ENCODE measurements at places on chromosomes 1 and 21.

- no peak for DNase-seq
Measured at GRCh38 chr1:37845786-37846185, 13.6 kb downstream of the MTF1 start.

DNA sequence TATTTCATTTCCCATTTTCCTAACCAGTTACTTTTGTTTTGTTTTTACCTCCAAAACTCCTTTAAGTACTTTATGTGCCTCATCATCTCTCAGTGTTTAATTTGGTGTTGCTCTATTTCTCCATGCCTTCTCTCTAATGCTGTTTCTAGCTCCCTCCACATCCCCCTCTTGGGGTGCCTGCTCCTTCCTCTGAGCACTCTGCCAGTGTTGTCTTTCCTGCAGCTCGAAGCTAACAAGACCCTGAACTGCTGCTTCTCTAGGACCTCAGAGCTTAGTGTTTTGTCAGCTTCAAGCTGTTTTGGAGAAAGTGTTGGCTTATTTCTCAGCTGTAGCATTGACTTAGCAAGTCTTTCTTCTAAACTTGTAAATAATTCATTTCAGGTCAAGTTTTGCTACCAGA is 290.6 kb downstream of the DPYD start:
- no peak for DNase-seq

DNA sequence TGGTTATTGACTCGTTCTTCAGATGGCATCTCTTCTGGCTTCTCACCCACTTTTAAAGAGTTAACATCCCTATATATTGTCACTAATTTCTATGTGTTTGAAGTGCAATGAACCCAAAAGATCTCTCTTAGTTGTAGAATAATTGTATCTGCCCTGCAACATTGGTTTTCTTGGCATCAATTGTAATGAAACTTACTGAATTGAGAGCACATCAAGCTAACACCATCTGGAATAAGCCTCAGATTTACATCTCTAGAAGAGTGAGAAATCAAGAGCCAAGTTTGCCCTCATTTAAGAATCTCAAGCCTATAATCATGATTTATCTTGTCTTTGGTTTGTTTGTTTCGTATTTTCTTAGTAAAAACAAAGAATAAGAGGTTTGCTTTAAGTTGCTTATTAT is 372.6 kb upstream of the LRRC7 start:
- no peak for DNase-seq

DNA sequence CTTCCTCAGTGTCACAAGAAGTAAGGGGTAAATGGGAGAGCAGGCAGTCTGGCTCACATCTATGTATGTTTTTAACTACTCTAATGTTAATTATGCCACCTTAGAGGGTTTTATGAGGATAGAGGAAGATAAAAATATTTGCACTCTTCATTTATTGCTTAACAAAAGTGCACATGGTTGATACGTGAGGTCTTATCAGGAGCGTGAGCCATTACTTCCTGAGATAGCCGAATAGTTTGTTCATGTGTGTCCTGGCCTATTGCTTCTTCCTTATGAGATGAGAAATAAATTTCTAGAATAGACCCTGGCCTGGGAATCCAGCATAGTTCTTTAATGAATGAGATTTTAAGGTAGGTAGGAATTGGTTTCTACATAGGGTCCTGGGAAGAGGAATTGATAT is 471.1 kb upstream of the B3GALT2 start:
- DNase-seq = no peak

GRCh38 chr21:22235866-22236590 is 1237.8 kb downstream of the NCAM2 start:
- no peak for DNase-seq

- DNase-seq = no peak
Measured at GRCh38 chr1:117000142-117000541, 1.4 kb upstream of the CD101 start.

- DNase-seq = peak; percentile 23
Measured at GRCh38 chr1:93613898-93614297, 67.7 kb downstream of the BCAR3 start.

- no peak for DNase-seq
Measured at GRCh38 chr1:7993593-7994479, 32.3 kb downstream of the ERRFI1 start.

DNA sequence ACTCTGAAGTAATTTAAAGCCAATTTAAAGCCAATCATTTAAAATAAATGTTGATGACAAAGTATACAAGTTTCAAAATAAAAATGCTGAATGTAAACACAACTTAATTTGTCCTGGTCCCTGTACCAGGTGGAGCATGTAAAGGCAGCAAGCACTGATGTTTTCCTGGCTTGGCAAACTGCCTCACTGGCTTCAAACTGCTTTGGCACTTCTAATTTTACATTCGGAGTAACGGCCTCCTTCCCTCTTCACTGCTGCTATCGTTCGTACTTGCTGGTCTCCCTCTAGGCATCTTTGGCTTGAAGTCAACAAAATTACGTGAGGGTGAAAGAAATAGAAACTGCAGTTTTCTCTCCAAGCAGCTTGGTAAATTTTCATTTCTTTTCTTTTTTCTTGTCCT is 287.9 kb downstream of the LTN1 start:
- DNase-seq = no peak

- DNase-seq = no peak
Measured at GRCh38 chr1:85363521-85363920, 87.1 kb upstream of the BCL10 start.

DNA sequence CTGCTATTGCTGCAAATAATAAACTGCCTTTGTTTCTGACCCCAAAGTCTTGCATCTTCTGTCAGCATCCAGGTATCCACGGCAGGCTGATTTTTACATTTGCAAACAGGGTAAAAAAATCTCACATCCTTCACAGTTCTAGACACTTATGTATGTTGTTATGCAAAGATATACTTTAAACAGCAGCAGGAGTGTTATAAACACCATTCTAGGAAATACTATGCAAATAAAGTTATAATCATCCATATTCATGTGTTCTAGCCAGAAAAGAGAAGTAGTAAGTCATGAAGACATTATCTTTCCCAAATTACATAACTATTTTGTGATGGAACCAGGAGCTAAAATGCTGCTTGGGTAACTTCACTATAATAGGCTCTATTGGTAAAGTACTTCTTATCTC is 534.2 kb downstream of the LTN1 start:
- DNase-seq = no peak

GRCh38 chr1:26913754-26914619 is at the start of gene NR0B2:
TSS of gene NR0B2 (minus strand) at chr1:26913975. CDS start at chr1:26913940, 35 bp downstream.
- no peak for DNase-seq

- no peak for DNase-seq
Measured at GRCh38 chr21:36419996-36420395, 34.8 kb downstream of the CHAF1B start.

DNA sequence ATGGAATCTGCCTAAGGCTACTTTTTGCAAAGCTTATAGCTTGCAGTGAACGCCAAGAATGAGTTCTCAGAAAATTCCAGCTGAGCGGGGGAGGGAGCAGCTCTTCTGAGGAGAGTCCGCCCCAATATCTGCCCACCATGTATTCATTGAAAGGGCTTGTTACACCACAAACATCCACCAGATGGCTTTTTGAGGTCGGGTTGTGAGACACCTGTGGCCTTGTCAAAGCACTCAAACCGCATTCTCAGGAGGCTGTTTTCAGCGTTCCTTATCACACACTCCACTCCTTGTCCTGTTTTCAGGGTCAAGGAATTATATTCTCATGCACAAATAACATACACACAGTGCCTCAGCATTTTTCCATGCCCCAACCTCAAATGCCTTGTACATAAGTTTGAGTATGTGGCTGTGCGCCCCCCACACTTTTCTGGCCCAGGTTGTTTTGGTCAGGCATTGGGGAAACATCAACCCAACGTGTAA is 3.9 kb upstream of the C4BPB start:
- no peak for DNase-seq

GRCh38 chr21:29873908-29874307 is 65.9 kb downstream of the GRIK1 start:
- no peak for DNase-seq

GRCh38 chr1:11761988-11762406 is at the start of gene C1orf167:
TSS of gene C1orf167 (plus strand) at chr1:11762193. CDS start at chr1:11764401, 2,208 bp downstream.
- no peak for DNase-seq

- no peak for DNase-seq
Measured at GRCh38 chr1:172489847-172490246, 43.1 kb upstream of the SUCO start.

GRCh38 chr1:247964933-247965332 is at the start of gene OR2AK2:
TSS of gene OR2AK2 (plus strand) at chr1:247965233. CDS start at chr1:247965377, 144 bp downstream.
- DNase-seq = no peak

GRCh38 chr1:219812491-219813203 is 115.7 kb downstream of the SLC30A10 start:
- DNase-seq = no peak

- DNase-seq = no peak
Measured at GRCh38 chr21:41776778-41777177, 9.9 kb upstream of the RIPK4 start.

GRCh38 chr1:8533907-8534306 is 216.0 kb downstream of the SLC45A1 start:
- no peak for DNase-seq

DNA sequence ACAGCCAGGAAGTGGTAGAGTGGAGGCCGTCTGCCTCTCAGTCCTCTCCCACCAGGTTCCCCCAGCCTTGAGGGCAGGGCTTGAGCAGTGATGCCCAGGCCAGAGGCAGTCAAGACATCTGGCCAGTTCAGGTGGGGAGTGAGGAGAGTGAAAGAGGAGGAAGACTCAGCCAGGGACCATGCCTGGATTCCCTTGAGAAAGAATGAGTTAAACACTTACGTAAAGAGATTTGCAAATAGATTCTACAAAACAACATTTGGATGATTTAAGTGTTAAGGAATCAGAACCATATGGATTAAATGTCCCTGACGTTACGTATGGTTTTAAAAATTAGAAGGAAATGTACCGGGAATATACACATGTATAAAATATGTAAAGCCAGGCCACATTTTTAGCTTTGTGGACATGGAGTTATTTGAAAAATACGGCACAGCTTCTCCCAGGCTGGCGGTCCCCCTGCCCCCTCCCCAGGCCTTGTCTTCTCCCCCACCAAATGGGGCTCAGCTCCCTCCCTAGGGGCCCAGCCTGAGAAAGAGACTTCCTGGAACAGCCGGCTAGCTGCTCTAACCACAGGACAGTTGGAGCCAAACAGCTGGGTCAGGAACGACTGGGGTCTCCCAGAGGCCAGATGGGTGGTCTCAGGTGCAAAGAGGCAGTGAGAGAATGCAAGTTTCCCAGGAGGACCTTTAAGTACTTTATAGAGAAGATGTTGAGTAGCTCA is 188.3 kb upstream of the EDN2 start:
- DNase-seq = no peak

GRCh38 chr21:26553898-26554297 is 19.2 kb downstream of the CYYR1 start:
- DNase-seq = no peak

DNA sequence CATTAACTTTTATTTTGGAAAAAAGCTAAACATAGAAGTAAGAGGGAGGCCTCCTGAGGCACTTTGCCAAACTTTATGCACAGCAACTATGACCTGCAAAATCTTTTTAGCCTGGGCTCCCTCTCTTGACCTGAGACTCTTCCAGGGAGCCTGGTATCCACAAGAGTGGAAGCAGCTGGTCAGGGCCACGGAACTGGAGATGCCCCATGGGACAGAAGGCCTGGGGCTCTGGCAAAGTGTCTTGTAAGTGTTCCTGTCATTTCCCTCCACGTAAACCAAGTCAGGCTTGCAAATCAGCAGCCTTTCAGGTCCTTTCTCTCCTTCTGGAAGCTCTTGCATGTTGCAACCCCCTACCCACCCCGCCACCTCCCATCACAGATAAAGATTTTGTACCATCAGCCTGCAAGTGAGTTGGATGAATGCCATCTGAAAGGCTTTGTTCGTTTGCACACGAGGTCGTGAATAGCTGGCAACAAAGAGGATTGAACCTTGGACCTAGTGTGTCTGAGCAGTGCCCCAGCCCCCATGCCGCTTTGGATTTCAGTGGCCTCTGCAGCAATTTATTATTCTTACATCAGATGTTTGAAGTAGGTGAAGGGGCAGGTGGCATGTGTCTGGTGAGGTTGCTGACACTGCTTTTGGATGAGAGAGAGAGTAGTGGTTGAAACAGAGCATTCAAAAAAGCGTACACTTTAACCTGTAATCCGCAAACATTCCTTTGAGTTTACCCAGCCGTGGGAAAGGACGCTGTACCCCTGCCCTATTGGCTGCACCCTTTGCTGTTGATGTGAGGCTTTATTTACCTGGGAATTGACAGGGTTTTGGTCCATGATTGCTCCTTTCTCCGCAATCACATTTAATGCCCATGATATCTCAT is 91.6 kb downstream of the GALNT2 start:
- no peak for DNase-seq

DNA sequence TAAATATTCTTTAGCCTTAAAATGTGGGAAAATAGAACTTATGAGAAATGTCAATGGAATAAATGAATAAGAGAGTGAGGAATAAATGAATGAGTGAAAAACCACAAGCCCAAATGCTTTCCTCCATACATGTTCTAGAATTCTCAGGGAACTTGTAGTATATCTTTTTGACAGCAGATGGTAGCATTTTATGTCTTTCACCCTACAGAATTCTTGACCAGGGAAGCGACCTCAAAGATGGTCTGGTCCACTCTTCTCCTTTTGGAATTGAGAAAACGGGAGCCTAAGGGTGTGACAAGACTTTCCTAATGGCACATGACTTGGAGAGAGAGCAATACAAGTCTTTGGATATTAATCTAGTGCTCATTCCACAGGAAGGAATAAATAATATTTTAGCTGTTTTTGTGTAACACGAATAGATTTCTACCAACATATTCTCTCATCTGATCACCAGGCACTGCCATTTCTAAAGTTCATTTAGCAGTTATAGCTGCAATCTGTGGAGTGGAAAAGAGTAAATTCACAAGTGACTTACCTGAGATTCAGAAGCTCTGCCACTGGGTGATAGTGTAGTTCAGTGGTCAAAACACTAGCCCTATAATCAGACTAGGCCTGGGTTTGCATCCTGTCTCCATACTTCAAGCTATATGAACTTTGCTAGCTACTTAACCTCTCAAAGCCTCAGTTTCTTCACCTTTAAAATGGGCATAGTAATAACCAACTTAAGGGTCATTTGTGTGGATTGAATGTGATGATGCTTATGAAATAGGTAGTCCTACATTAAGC is 15.0 kb upstream of the F5 start:
- no peak for DNase-seq

DNA sequence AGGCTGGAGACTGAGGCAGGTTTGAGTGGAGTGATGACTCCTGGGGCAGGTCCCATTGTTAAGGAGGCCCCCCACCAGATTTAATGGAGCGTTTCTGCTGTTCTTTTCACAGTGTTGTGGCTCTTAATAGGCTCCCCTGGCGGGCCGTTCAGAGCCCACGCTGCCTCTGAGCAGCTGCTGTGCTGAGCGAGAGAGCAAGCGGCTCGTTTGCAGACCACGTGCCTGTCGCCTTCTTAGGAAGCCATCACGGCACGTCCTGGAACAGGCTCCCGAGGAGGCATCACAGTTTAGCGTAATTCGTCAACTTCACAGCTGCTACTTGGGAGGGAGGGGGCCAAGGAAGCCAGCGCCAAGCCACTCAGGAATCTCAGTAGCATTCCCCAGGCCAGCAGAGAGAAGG is 70.5 kb upstream of the CTTNBP2NL start:
- no peak for DNase-seq

DNA sequence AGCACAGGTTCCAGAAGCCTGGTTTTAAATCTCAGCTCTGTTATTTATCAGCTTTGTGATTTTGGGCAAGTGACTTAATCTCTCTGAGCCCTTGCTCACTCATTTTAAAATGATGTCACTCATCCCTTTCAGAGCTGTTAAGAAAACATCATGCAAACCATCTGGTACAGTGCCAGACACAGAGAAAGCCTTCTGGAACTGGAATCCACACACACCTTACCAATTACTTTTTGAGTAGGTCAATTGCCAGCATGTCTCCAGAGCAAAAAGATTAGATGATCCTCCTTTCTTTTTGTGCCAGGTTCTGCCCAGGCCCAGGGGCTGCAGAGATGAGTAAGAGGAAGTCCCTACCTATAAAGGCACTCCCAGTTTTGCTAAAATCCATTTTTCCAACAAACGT is 61.3 kb downstream of the ROR1 start:
- DNase-seq = no peak

All from hypothalamus (tissue), 51 donors.